ENCODE measurements at places on chromosomes 2 and 18.
A peak's percentile ranks its signal among the peaks of the same experiment; 100 is the strongest.

GRCh38 chr2:17416884-17417391 is 101.3 kb downstream of the RAD51AP2 start:
- DNase-seq: no peak

DNA sequence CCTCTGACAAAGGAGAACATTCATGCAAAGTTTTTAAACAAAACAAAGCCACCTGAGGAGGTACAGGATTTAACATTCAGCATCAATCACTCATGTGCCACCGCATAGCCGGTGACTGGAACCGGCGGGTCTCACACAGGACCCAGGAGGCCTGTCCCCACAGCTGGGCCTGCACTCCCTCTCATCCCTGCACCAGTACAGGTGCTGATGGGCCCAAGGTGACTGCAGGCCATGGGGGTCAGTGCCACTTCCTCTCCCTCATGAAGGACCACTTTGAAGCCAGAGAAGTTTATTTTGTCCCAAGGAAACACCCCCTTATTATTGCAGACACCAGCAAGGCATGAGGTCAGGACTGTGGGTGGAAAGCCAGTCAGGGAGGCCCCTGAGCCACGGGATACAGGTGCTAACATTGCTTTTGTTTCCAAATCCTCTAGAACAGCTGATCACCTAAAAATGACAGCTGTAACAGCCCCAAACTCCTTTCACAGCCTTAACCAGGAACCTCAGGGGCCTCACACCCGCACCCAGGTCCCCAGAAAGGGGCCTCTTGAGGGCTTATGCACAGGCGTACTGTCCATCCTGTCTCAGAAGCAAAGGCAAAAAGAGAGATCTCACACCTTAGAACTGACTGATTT is 14.0 kb downstream of the PARD6G start:
- DNase-seq: no peak

DNA sequence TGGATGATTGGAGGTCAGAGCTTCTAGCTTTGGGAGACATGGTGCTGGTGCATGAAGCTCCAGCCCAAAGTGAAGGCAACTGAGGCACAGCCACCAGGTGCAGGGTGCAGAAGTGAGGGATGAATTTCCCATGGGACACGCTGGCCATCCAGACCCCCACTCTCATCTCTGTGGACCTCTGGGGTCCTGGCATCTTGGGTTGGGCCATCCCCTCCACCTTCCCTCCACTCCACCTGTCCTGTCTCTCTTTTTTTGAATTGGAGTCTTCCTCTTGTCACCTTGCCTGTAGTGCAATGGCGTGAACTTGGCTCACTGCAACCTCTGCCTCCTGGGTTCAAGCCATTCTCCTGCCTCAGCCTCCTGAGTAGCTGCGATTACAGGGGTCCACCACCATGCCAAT is 3.4 kb downstream of the NGEF start:
- DNase-seq: no peak

- DNase-seq: no peak
These were observed 56.1 kb upstream of the TTN start for GRCh38 chr2:178863130-178863855.

- no peak for DNase-seq
These were observed 17.9 kb downstream of the PIAS2 start for GRCh38 chr18:46899274-46899948.

GRCh38 chr2:72497763-72498162 is 328.1 kb downstream of the EXOC6B start:
- no peak for DNase-seq

- no peak for DNase-seq
These were observed 168.8 kb upstream of the VRK2 start for GRCh38 chr2:57877811-57878170.

GRCh38 chr18:13456736-13457271 is 238.2 kb downstream of the LDLRAD4 start:
- no peak for DNase-seq

GRCh38 chr2:101150306-101151145 is 656 bp downstream of the TBC1D8 start:
- no peak for DNase-seq

DNA sequence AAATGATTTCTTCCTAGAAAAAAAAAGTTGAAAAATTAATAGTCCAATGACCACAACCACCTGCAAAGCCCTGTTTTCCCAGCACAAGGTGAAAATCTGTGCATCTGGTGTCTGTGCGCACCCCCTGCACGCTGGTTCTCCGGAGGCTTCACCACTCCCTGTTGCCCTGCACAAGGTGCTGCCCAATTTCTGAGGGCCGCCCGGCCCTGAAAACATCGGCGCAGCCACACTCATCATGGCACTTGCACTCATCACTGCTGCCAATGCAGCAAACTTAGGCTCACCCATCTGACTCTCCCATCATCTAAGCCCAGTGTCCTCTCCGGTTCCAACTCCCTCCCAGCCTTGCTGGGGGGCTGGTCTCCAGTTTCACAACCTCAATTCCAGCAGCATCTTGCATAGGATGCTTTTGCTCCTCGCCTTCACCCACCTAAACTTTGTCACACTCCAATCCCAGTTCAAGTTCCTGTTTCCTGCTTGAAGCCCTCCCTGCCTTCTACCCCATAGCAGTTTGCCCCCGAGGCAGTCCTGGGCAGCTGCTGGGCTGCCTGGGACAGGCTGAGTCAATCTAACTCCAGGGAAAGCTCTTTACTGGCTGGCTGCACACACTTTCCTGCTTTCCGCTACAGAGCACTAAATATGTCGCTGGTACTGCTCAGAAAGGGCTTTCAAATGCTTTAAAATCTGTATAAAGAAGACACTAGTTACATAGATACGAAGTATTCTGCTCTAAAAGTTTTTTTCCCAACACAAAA is 522.5 kb upstream of the ID2 start:
- DNase-seq: no peak

- DNase-seq: no peak
These were observed 291.3 kb upstream of the NCKAP5 start for GRCh38 chr2:133859578-133859977.

DNA sequence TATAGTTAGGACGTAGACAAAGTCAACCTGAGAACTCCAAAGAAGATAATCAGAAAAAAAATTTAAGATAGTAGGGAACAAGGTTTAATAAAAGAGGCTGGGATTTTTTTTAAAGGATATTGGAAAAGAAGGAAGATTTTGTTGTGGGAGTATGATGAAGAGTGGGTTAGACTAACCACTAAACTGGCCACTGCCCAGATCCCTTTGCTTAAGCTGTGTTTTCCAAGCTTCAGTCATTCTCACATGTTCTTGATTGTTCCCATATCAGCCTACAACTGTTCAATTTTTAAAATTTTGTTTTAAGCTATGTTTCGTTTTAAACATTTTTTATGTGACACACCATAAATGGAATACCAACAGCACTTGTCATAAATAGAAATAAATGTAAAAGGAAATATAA is 284.5 kb upstream of the MMADHC start:
- DNase-seq: no peak

DNA sequence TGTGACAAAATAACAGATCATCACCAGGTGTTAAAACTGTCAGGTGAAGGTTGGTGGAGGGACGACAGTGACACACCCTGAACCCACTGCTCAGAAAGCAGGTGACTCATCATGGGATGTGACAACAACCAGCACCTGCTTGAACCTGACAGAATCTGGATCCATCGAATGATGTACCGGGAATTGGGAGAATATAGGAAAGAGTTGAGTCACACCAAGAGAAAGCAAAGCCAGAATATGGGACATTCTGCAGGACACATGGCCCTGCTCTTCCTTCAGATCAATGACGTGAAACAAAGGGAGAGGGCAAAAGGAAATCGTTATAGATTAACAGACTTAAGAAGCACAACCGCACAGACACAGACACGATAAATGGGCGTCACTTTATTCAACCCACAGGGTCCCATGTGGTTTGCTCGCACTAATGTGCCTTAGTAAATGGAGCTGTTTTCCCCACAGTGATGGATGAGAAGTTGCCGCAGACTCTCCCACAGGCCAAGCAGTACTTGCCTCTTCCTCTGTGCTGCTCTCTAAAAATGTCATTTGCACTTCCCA is 100.1 kb downstream of the CRACDL start:
- DNase-seq: no peak

DNA sequence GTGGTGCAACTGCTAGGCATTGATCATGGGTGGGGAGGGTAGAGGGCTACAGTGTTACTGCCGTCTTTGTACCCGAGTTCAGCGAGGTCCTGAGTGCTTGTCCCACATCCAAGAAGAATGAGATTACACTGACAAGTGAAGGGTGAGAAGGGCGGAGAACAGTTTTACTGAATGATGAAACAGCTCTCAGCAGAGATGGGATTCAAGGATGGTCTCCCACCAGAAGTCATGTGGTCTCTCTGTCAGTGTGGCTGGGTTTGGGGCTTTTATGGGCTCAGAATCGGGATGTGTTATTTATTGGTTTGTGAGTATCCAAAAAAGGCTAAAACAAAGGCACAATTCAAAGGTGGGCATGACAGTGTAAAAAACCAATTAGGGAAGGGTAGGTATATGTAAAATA is 10.8 kb upstream of the ASB1 start:
- DNase-seq: no peak

- DNase-seq: peak; percentile 7
These were observed 29.0 kb upstream of the CFAP36 start for GRCh38 chr2:55490554-55490953.

DNA sequence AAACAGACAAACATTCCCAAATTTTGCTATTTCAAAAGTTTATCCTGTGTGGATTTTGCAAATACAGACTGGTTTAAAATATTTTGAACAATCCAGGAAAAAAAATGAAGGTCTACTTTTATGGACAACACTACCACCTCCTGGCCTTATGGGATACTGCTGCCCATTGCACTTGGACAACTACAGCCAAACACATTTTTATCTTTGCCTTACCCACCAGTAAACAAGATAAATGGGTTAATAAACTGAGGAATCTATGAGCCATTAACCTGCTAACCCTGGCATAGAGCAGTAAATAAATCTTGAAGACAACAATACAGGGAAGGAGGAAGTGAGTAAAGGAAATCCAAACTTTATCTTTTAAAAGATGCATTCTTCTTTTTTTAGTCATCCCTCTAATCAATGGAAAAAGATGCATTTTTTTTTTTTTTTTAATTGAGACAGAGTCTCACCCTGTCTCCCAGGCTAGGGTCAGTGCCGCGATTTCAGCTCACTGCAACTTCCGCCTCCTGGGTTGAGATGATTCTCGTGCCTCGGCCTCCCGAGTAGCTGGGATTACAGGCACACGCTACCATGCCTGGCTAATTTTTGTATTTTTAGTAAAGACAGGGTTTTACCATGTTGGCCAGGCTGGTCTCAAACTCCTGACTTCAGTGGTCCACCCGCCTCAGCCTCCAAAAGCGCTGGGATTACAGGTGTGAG is 2.1 kb upstream of the SPIRE1 start:
- peak; percentile 40 for DNase-seq

DNA sequence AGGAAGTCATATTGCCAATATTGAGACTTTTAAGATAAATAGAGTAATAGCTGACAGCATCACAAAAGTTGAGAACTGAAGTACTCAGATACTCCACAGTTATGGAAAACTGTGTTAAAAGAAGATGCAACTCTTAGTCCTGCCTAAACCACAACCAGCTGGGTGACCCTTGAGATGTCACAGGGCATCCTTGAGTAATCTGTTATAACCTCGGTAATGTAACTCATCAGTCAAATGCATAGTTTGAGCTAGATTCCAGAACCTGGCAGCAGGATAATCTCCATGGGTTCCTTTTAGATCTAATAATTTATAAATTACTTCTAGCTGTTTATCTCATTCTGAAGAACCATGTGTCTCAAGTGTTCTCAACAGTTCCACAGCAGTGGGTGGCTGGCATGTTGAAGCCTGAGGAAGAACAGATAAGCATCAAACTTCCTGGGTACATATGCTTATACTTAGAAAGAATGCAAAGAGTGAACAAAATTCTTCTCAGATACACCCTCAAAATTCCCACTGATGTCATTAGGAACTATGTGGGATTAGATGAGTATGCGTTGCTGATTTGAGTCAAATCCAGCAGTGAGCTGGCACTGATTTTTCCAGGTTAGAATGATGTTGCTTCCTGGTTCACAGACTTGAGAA is 304.1 kb upstream of the ERBB4 start:
- no peak for DNase-seq

GRCh38 chr2:173240083-173240482 is 114.6 kb upstream of the CDCA7 start:
- DNase-seq: no peak

Data from amygdala (tissue), 56 donors.